GM23338 (cell line): ENCODE measurements at places on chromosomes 2 and 18.

DNA sequence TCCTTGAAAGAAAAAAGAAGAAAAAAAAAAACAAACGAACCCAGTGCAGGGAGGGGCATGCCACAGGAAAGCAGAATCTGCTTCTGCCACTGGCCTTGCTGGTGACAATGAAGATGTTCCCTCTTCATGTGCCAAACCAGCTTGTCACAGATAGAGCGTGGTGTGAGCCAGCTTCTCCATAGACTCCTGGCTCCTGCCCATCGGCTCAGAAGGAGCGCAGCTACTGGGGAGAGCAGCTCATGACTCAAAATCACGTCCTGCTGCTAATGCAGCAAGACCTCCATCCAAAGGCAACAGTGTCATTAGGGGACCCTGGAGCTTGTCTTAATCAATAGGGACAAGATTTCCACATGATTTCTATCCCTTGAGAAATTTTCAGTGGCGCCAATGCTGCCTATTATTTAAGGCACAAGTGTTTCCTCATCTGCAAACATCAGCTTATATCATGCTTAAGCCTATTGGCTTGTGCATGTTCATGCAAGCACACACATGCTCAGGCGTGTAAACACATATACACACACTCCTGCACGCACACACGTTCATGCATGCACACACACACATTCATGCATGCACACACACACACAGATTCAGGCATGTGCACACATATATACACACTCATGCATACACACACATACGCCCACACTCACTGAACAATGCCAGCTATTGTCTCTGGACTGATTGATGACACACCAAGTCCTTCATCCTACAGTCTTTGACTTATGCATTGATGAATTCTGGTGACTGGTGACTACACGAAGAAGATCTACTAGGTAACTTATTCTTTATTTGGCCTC is 682.0 kb upstream of the ID2 start:
- peak; percentile 2 for DNase-seq

- no peak for DNase-seq
Observed at GRCh38 chr2:96753661-96754282, 6.9 kb upstream of the CNNM4 start.

GRCh38 chr18:72201032-72201431 is 343.1 kb downstream of the CBLN2 start:
- no peak for DNase-seq

- DNase-seq = no peak
Observed at GRCh38 chr2:195392446-195393336, 264.3 kb upstream of the SLC39A10 start.

- DNase-seq = no peak
Observed at GRCh38 chr2:138329162-138329561, 172.4 kb upstream of the SPOPL start.

DNA sequence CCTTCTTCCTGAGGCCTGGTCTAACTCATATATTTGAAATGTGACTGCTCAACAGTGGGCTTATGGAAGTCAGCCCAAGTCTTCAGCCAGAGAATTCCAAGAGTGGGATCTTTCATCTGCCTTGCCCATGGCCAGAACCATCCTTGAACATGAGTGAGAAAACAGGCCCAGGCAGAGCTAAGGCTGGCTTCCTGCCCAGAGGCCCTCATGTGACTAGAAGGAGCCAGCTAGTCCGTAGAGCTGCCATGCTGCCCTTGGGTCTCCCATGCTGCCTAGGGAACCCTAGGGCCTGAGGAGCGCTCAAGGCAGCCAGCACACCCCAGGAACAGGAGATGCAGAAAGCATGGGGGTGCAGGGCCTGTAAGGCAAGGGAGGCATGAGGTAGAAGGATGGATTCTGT is 203.6 kb downstream of the FHOD3 start:
- DNase-seq = no peak

DNA sequence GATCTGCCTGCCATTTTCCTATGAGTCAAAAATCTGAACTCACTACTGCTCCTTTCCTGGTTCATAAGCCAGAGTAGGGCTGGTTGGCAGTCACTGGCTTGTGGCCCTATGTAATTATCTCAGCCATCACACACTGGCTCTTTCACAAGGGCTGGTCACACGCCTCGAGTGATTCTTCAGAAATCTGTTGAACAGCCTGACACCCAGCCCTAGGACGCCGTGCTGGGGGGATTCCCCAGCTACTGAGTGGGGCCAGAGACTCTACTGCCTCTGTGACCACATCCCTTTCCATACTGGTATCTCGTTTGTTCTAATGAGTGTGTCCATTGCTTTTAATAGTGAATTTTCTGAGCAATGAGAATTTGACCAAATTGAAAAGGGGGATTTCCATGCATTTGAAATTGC is 45.8 kb upstream of the RBM44 start:
- no peak for DNase-seq

- DNase-seq = peak; percentile 60
Observed at GRCh38 chr2:200812122-200813022, 662 bp downstream of the BZW1 start.

- DNase-seq = no peak
Observed at GRCh38 chr2:238167344-238167715, 8.6 kb downstream of the ERFE start.

DNA sequence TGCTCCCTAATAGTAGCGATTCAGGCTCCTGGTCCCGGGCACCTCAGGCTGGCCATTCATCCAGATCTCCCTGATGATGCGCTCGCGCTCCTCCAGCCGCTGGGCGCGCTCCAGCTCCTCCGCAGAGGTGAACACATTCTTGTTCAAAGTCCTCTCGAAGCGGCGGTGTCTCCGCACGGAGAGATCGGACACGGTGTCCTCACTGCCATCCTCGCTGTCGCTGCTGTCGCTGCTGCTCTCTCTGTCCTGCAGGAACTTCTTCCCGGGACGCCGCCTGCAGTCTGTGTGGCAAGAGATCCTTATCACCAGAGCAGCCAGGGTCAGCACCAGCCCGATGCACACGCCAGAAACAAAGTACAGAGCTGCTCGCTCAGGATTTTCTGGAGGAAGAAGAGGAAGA is 67.5 kb downstream of the EVA1A start:
- DNase-seq = no peak

DNA sequence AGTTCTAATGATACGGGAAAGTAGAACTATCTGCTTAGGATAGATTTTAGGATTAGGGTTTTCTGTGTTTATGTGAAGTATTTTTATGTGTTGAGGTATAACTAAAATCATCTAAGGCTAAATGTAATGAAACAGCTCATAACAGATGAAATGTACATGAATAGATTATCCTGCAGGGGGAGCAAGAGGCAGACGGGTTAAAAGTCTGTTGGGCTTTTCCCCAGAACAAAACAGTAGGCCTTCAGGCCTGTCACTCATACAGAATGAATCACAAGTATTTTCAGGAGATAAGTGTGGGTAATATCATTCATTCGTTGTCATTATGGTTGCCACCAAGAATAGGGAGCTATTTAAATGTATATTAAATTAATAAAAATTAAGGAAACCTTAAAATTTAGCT is 107.9 kb upstream of the IL1R2 start:
- peak; percentile 69 for DNase-seq

DNA sequence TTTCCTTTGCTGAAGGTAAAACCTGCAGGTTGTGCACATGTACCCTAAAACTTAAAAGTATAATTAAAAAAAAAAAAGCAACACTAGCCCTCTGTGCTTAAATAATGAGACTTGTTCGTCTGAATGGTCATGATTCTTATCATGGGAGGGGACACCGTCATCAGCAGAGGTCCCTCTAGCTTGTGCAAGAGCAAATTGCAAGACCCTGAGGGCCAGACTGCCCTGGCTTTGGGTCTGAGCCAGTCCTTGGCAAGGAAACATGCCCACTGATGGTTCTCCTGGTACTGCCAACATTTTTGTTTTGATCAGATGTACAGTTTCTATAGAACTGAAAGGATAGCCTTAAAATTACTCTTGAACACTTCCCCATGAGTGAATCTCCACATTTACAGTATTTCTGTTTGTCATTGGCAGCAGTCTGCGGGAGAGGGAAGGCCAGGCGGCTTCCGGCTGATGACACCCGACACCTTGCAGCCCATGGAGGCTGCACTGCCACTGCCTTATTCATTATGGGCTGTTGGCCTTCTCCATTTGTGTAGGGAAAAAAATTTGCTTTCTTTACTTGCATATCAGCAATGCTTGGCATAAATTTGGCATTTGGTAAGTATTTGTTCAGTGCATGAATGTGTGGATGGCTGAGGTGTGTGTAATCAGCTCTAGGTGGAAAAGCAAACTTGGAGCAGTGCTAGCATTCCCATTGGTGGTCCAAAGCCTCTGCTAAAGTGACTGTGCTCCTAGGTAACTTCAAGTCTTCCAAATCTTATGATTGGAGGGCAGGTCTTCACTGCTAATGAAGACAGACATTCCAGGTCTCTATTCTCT is 161.6 kb upstream of the ALKAL2 start:
- DNase-seq = peak; percentile 32

GRCh38 chr2:27545348-27546141 is 37.3 kb upstream of the ZNF512 start:
- DNase-seq = no peak

- no peak for DNase-seq
Observed at GRCh38 chr2:126978333-126978732, 79.6 kb downstream of the TEX51 start.

GRCh38 chr2:72162574-72162973 is 14.9 kb upstream of the CYP26B1 start:
- DNase-seq = no peak

DNA sequence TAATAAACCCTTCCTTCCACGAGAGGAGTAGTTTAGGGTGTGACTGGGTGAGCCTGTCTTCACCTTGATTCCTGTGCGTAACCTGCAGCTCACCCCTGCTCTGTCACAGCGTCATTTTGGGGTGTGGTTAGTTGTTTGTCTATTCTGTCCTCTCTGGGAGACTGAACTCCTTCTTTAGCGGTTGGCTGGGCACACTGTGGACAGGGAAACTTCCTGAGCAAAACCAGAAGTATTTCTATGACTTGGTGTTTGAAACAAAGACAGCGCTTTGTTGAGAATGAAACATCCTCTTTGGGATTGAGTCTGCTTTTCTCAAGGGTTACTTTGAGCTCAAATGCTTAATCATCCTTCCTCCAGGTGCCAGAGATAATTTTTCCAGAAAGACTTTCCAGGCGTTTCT is 270.7 kb downstream of the HRH4 start:
- DNase-seq = no peak

DNA sequence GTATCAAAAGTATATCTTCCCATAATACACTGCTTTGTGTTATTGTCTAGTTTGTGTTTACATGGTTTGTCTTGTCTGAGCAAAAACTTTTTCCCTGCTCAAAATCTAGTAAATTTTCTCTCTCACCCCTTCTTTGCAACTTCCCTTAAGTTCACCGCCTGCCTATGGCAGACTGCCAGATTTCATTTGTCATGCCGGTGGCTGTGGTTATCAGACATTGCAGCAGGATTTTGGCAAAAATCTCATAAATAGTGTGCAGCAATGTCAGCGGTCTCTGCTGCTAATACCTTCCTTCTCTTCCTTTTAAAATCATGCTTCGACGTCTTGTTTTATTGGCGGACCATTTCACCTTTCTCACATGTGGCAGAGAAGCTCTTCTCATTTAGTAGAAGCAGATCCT is 45.6 kb upstream of the TMEM178A start:
- DNase-seq = no peak

DNA sequence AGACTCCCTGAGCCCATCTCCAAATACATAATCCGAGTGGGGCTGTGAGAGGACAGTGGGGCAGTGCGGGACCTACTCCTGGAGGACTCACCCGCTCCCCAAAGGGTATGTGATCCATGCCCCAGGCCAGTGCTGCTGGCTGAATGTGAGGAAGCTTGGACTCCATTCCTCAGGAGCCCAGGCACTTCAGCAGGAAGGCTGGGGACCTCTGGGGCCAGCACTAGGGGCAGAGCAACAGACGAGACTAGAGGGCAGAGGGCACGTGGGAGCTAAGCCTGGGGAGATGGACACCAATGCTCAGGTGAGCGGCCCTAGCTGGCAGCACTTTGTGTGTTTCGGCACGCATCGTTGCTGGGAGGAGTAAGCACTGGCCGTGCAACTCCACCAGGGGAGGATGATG is 84.9 kb downstream of the MALT1 start:
- DNase-seq = no peak

GRCh38 chr2:214800180-214800579 is 9.3 kb downstream of the BARD1 start:
- no peak for DNase-seq

DNA sequence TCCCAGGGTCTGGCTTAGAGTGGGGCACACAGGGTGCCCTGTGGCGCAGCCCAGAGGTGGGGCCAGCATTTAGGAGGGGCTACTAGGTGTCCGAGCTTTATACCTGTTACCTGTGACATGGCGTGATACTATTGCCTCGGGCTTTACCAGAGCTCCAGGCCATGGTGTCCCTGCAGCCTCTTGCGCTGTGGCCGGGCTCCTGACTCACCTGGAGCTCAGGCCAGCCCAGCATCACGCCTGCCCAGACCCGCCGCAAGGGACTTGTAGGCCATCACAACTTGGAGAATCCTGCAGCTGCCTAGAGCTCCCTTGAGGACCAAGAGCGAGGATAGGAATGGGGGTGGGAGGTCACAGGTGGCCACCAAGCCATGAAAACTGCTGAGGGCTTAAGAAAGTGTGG is 8.0 kb downstream of the INHBB start:
- no peak for DNase-seq

- no peak for DNase-seq
Observed at GRCh38 chr18:39561126-39561525, 1995.5 kb upstream of the CELF4 start.

- DNase-seq = no peak
Observed at GRCh38 chr2:6224267-6224666, 532.1 kb downstream of the SOX11 start.

- no peak for DNase-seq
Observed at GRCh38 chr2:1681323-1682180, 62.8 kb downstream of the PXDN start.

GRCh38 chr2:240579771-240580614 is 6.5 kb upstream of the CAPN10 start:
- peak; percentile 76 for DNase-seq

- DNase-seq = no peak
Observed at GRCh38 chr2:128921751-128922150, 603.1 kb upstream of the HS6ST1 start.

- DNase-seq = no peak
Observed at GRCh38 chr18:74682141-74682990, 84.7 kb downstream of the ZNF407 start.

DNA sequence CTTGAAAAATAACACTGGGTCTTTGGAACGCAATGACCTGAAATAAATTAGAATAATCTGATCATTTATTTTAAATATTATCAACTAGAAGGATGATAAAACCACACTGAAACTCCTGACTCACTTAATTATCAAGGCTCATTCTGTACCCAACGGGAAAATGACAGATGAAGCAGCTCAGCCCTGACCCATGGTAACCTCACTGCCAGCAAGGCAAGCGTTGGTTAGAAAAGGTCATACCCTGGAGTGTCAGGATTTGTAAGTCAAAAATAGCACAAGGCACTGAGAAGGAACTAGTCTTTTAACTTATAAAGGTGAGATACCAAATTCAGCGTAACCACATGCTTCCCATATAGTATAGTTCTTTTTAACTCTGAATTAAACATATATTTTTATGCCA is 277.5 kb downstream of the ETAA1 start:
- no peak for DNase-seq

DNA sequence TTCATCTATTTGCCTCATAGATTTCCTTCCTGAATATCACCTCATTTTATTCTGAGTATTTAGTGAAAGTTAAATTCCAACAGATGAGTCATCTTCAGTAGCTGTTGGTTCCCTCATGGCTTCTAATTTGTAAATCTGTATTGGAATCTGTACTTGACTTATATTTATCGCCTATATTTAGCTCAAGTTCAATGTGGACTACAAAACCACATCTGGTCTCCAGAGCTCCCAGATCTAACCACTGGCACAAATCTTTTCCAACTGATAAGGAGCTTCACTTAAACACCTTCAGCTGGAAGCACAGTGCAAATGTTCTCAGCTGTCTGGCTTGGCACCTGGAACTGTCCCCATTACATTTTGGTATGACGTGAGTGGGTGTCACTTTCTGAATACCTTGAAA is 82.8 kb upstream of the DSEL start:
- DNase-seq = no peak
